Heart left ventricle (tissue), 16 donors: ENCODE measurements at places on chromosomes 11 and 22. TPM values are rescaled to one million over a fixed set of nuclear protein-coding genes. Genes with fewer than 3 reads are reported as not detected.

TCN1 gene
- total RNA-seq, result not detected

DNA sequence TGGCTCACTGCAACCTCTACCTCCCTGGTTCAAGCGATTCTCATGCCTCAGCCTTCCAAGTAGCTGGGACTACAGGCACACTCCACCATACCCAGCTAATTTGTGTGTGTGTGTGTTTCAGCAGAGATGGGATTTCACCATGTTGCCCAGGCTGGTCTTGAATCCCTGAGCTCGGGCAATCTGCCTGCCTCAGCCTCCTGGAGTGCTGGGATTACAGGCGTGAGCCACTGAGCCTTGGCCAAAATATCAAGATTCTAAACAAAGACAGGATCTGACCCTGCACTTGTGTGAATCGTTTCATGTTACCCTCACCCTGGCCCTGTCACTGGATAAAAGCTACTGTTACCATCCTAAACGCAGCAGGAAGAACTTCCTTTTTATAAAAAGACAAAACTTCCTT lies 15.6 kb upstream of the THY1 start:
- no peaks in the 10 kb centered on the region for H3K4me1 ChIP-seq
- H3K27me3 ChIP-seq, result no peaks in the 10 kb centered on the region
- H3K36me3 ChIP-seq, result no peaks in the 10 kb centered on the region
- no peak overlapping the region for H3K4me3 ChIP-seq
- H3K27ac ChIP-seq, result no peak overlapping the region
- no peak for DNase-seq

DNA sequence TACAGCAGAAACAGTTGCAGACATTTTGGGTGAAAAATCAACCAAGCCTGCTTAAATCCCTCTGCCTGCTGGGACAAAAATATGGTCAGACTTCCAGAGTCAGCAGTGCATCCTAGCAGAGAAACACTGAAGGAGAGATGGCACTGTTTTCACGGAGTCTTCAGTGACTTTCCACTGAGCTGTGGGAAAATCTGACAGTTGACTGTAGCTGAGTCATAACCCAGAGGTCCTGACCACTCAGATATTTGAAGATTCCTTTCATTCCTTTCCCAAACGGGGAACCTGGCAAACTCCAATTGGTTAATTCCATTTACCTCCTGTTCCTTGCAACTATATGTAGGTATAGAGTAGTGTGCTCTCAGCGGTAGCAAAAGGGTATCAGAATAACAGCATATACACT lies 20.9 kb upstream of the UPB1 start:
- H3K27me3 ChIP-seq, result no peaks in the 10 kb centered on the region
- no peak overlapping the region for H3K4me3 ChIP-seq
- no peaks in the 10 kb centered on the region for H3K36me3 ChIP-seq
- no peak overlapping the region for H3K27ac ChIP-seq
- DNase-seq, result no peak
- peaks cover 26% of the 10 kb centered on the region for H3K4me1 ChIP-seq

GTSE1 gene
- total RNA-seq, result 0.55 TPM

APLNR gene
- 9.4 TPM for total RNA-seq

OR51E2 gene
- 0.30 TPM for total RNA-seq
